GM12878 (cell line): ENCODE measurements at places on chromosomes 3 and 15. TPM values are rescaled to one million over a fixed set of nuclear protein-coding genes. Genes with fewer than 3 reads are reported as not detected.
A peak's percentile ranks its signal among the peaks of the same experiment; 100 is the strongest.

GRCh38 chr3:46353647-46354410 lies at the start of gene CCR2:
Gene CCR2 (plus strand): TSS chr3:46354111. CDS start chr3:46357528, 3,417 bp downstream.
- H3K4me3 ChIP-seq = no peak within 1 kb of the TSS
- no peak for DNase-seq
- H3K36me3 ChIP-seq = no peaks in the 10 kb centered on the region
- no peaks in the 10 kb centered on the region; the same call in 1 of the 2 replicates for H3K27me3 ChIP-seq

DNA sequence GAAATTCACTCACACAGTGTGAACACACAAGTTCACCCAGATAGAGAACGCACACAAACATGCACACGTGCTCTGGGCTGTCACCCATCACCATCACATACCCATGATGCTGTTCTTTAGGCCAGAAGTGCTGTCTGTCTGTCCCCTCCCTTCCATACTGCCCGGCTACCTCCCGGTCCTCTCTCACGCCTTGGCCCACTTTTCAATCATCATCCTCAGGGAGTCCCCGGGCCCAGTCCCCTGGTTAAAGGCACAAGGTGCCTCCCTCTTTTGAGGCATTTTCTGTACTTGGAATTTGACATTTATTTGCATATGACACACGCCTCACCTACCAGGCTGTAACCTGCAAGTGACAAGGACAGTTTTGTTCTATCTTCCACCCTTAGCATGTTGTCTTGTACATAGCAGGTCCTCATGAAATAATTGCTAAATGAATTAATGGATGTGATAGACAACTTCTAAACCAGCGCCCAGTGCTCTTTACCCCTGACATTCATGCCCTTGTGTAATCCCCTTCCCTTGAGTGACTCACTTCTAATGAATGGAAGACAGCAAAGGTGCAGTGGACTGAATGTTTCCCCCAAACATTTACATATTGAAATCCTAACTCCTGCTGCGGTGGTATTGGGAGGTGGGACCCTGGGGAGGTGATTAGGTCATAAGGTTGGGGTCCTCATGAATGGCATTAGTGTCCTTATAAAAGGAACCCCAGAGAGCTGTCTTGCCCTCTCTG lies 73.9 kb upstream of the ADPGK start:
- H3K27ac ChIP-seq = no peak overlapping the region
- no peak overlapping the region for H3K4me3 ChIP-seq
- H3K4me1 ChIP-seq = no peaks in the 10 kb centered on the region
- DNase-seq = no peak
- no peaks in the 10 kb centered on the region for H3K36me3 ChIP-seq
- no peaks in the 10 kb centered on the region for H3K27me3 ChIP-seq

GRCh38 chr3:180564676-180565075 lies 37.3 kb upstream of the TTC14 start:
- no peak overlapping the region for H3K4me3 ChIP-seq
- no peak for DNase-seq
- no peaks in the 10 kb centered on the region for H3K36me3 ChIP-seq
- no peaks in the 10 kb centered on the region for H3K4me1 ChIP-seq
- H3K27me3 ChIP-seq = no peaks in the 10 kb centered on the region

- no peak overlapping the region for H3K27ac ChIP-seq
- DNase-seq = no peak
- H3K36me3 ChIP-seq = no peaks in the 10 kb centered on the region
- H3K27me3 ChIP-seq = no peaks in the 10 kb centered on the region
Observed at GRCh38 chr3:95172164-95172943, 1109.5 kb downstream of the NSUN3 start.

DNA sequence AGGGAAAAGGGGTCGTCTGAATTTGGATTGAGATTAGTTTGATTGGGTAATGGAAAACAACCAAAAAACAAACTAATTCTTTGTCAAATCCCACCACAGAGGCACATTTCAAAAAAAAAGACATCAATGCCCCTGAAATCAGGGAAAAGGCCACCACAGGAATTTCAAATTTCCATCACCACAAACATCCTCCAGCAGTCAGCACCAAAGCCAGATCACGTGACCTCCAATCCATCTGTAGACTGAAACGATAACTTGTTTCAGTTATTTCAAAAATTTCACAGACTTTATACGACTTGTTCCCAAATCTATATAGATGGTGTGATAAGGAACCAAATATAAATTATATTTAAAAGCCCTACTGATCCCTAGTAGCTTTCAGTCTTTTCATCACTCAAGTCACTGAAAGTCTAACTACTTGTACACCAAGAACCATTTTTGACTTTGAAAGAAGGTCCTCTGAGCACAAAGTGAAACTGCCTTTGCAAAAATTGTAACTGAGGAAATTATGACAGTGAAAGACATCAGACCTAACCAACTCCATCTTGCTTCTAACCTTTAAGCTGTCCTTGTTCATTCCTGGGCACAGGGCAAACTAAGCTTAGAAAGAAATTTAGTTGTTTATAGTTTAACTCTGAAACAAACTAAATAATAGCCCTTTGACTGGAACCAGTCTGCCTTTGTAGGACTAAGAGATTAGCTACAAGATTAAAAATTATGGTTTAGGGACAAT lies 48.1 kb upstream of the PLCL2 start:
- H3K36me3 ChIP-seq = no peaks in the 10 kb centered on the region
- H3K4me1 ChIP-seq = peaks cover 28% of the 10 kb centered on the region
- H3K27me3 ChIP-seq = no peaks in the 10 kb centered on the region

- no peak overlapping the region for H3K27ac ChIP-seq
- H3K36me3 ChIP-seq = no peaks in the 10 kb centered on the region
- no peaks in the 10 kb centered on the region for H3K27me3 ChIP-seq
- no peaks in the 10 kb centered on the region for H3K4me1 ChIP-seq
Observed at GRCh38 chr3:195559723-195560409, 16.7 kb upstream of the PPP1R2 start.

DNA sequence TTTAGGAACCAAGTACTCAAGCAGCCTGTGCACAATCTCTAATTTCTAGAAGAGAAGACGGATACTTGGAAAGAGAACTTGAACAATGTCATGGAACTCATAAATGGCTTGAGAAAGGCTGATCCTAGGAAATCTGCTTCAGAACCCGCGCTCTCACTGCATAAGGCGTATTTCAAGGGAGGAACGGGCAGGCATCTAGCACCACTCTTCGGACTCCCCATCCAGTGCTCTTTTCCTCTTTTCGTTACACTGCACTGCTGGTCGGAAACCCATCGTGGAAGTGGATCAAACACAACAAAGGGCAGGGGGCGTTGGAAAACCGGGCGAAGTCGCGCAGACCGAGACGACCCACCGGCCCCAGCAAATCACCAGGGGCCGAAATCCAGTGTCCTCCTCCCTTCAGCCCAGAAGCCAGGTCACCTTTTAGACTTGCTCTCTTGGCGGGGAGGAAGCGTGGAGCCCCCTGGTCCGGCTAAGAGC lies 539 bp upstream of the TLNRD1 start:
- no peaks in the 10 kb centered on the region for H3K27me3 ChIP-seq
- peaks cover 19% of the 10 kb centered on the region for H3K4me1 ChIP-seq
- peak overlapping the region; percentile 92 for H3K27ac ChIP-seq
- DNase-seq = no peak
- peak overlapping the region; percentile 87 for H3K4me3 ChIP-seq

DNA sequence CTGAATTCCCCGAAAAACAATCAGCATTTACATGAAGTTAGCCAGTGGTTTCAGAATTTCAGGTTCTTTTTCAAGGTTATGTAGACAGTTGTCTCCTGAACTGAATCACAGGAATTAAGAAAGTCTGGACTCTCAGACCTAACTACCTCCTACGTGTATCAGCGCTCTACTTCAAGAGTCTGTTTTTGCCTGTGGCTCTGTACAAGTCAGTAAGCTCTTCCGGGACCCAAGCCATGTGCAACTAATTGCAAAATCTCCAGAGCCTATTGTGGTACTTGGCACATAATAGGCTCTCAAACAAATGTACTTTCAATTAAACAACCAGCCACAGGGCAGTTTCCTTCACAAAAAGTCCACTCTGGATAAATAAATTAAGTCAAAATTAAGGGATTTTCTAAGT lies 414.2 kb downstream of the PDCD6IP start:
- H3K4me1 ChIP-seq = no peaks in the 10 kb centered on the region
- H3K27ac ChIP-seq = no peak overlapping the region
- no peaks in the 10 kb centered on the region for H3K36me3 ChIP-seq

DNA sequence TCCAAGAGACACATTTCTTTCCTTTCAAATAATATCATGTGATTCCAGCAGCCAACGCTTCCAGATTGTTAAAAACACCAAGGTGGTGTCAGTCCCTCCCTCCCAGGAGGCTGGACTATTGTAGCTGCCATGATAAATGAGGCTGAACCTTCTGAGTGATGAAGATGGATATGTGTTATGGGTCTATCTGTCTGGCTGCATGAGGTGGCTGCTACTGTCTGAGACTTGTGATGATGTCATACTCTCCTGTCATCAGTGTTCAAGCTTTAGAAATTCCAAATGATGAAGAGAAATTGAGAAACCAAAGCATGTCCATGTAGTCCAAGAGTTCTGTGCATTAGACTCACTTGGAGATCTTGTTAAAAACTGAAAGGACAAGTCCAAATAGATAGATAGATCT lies 683.0 kb downstream of the NTRK3 start:
- no peak overlapping the region for H3K4me3 ChIP-seq
- H3K36me3 ChIP-seq = no peaks in the 10 kb centered on the region
- no peak for DNase-seq
- no peaks in the 10 kb centered on the region for H3K4me1 ChIP-seq
- no peak overlapping the region for H3K27ac ChIP-seq

DNA sequence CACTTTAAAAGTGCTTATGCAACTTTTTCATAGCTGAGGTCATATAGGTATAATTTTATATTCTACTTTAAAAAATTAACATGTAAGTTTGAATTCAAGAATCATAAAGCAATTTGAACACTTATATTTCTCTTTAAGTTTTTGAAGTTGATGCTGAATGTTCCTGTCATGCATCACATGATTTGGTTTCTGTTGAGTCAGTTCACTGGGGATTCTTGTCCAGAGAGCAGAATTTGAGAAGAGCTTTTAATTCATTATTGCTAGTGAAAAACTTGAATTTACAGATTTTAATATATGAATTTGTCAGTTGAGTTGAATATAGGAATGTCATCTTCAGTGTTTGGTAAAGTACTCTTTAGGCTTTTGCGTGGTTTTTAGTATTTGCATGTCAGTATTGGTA lies 7.9 kb downstream of the SLC25A26 start:
- no peak overlapping the region for H3K27ac ChIP-seq
- H3K27me3 ChIP-seq = no peaks in the 10 kb centered on the region
- peaks cover 5% of the 10 kb centered on the region; the same call in 1 of the 2 replicates for H3K4me1 ChIP-seq

- H3K36me3 ChIP-seq = no peaks in the 10 kb centered on the region
- no peaks in the 10 kb centered on the region for H3K27me3 ChIP-seq
- no peak overlapping the region for H3K4me3 ChIP-seq
- no peaks in the 10 kb centered on the region for H3K4me1 ChIP-seq
Observed at GRCh38 chr3:144774897-144775296, 803.3 kb downstream of the DIPK2A start.

- H3K27ac ChIP-seq = no peak overlapping the region
- no peak for DNase-seq
- no peaks in the 10 kb centered on the region for H3K27me3 ChIP-seq
- H3K36me3 ChIP-seq = no peaks in the 10 kb centered on the region
Observed at GRCh38 chr3:30344288-30344687, 262.1 kb upstream of the TGFBR2 start.

GRCh38 chr15:47587940-47588802 lies 129.1 kb upstream of the SEMA6D start:
- no peak for DNase-seq
- H3K4me3 ChIP-seq = no peak overlapping the region
- H3K27ac ChIP-seq = no peak overlapping the region

DNA sequence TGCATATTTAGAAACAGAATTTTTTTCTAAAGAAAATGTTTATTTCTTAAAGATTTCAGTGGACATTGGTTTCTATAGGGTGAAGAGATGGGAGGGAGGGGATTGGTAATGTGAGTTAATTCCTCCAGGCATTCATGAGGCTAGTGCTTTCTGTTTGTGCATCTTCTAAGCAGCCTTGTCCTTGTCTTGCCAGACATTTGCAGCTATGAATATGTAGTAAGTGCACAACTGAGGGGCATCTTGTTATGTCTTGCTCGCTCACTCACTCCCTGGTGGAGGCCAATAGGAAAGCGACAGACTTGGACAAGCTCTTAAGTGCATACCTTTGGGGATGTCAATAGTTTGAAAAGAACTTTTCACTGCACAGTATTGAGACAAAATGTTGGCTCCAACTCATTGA lies 92.5 kb upstream of the ATP10A start:
- no peak overlapping the region for H3K27ac ChIP-seq
- no peak overlapping the region for H3K4me3 ChIP-seq
- H3K27me3 ChIP-seq = no peaks in the 10 kb centered on the region
- H3K36me3 ChIP-seq = no peaks in the 10 kb centered on the region
- no peaks in the 10 kb centered on the region for H3K4me1 ChIP-seq

- no peak for DNase-seq
- no peak overlapping the region for H3K27ac ChIP-seq
- H3K4me3 ChIP-seq = no peak overlapping the region
- H3K4me1 ChIP-seq = peaks cover 41% of the 10 kb centered on the region
- H3K27me3 ChIP-seq = no peaks in the 10 kb centered on the region
- no peaks in the 10 kb centered on the region for H3K36me3 ChIP-seq
Observed at GRCh38 chr3:122295266-122296062, 29.6 kb upstream of the CSTA start.

GRCh38 chr15:57867970-57868798 lies 161.7 kb downstream of the POLR2M start:
- no peak overlapping the region for H3K4me3 ChIP-seq
- H3K36me3 ChIP-seq = no peaks in the 10 kb centered on the region
- no peaks in the 10 kb centered on the region for H3K27me3 ChIP-seq
- H3K4me1 ChIP-seq = no peaks in the 10 kb centered on the region
- no peak for DNase-seq

DNA sequence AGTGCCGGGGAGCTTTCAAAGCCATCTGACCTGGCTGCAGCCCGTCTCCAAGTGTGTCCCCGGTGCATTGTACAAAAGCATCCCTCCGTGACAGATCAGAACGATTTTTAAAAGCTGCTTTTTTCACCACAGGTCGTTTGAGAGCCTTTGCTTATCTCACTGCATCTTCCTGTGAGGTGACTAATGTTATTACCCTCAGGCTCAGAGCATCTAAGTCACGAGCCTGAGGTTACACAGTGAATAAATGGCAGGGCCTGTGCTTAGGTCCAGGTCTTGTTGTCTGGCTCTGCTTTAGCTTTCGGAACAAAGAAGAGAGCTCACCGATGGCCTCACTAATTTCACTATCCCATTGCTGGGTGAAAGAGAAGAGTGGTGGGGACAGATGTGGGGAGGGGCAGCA lies 83.3 kb downstream of the SEC22A start:
- H3K27ac ChIP-seq = no peak overlapping the region
- no peak overlapping the region for H3K4me3 ChIP-seq
- no peaks in the 10 kb centered on the region for H3K4me1 ChIP-seq
- no peak for DNase-seq
- H3K27me3 ChIP-seq = no peaks in the 10 kb centered on the region
- no peaks in the 10 kb centered on the region for H3K36me3 ChIP-seq

CCDC39 gene
- total RNA-seq = 0.43 and 0.44 TPM in 2 replicates

GP9 gene
- total RNA-seq = not detected in 2 replicates

NOX5 gene
- total RNA-seq = not detected in 2 replicates

ARL14 gene
- total RNA-seq = not detected in 2 replicates

PAQR5 gene
- not detected in 2 replicates for total RNA-seq

GOLGA8O gene
- not detected in 2 replicates for total RNA-seq

VIPR1 gene
- total RNA-seq = 0.18 and 0.29 TPM in 2 replicates

ZNF385D gene
- not detected in 2 replicates for total RNA-seq

MFGE8 gene
- total RNA-seq = 1.9 and 2.7 TPM in 2 replicates

STAC gene
- not detected in 2 replicates for total RNA-seq
